ENCODE measurements at places on chromosomes 12 and 14. TPM values are rescaled to one million over a fixed set of nuclear protein-coding genes. Genes with fewer than 3 reads are reported as not detected.

The ENDOU gene
- not detected for total RNA-seq

The UBR7 gene
- total RNA-seq, result 22.4 TPM

The KLHDC1 gene
- 0.30 TPM for total RNA-seq

The GALNT6 gene
- 3.1 TPM for total RNA-seq

The INHBC gene
- total RNA-seq, result not detected

The SLC39A5 gene
- not detected for total RNA-seq

The EPYC gene
- not detected for total RNA-seq

The MYO1H gene
- not detected for total RNA-seq

The TNS2 gene
- total RNA-seq, result 60.3 TPM

The BCL2L2 gene
- 18.0 TPM for total RNA-seq

The ABCD2 gene
- not detected for total RNA-seq

The HNF1A gene
- 4.0 TPM for total RNA-seq

The TEAD4 gene
- total RNA-seq, result 46.1 TPM

The GLT8D2 gene
- 0.20 TPM for total RNA-seq

The PPP1R36 gene
- 0.41 TPM for total RNA-seq

The MYF5 gene
- not detected for total RNA-seq

The PLD4 gene
- 0.05 TPM for total RNA-seq

The PLEKHD1 gene
- total RNA-seq, result 0.02 TPM

The C14orf93 gene
- 3.7 TPM for total RNA-seq

The NRL gene
- 0.59 TPM for total RNA-seq

The ANKS1B gene
- 0.72 TPM for total RNA-seq

The B4GALNT3 gene
- total RNA-seq, result 0.69 TPM

The NRIP2 gene
- not detected for total RNA-seq

The PTHLH gene
- total RNA-seq, result 13.2 TPM

The POMT2 gene
- total RNA-seq, result 26.2 TPM

The POTEG gene
- total RNA-seq, result not detected

The GLIPR1L1 gene
- total RNA-seq, result not detected

The CFAP251 gene
- total RNA-seq, result 0.95 TPM

The FAM181A gene
- not detected for total RNA-seq

The OTUB2 gene
- total RNA-seq, result 3.0 TPM

The TMPO gene
- total RNA-seq, result 87.4 TPM

All from A549 treated with Hydrocortisone at 1 μM for 4 hours (cell line).